ENCODE measurements at places on chromosomes 5 and 9.

GRCh38 chr5:112210430-112211005 is 208.6 kb downstream of the EPB41L4A start:
- peak; percentile 34 for DNase-seq

DNA sequence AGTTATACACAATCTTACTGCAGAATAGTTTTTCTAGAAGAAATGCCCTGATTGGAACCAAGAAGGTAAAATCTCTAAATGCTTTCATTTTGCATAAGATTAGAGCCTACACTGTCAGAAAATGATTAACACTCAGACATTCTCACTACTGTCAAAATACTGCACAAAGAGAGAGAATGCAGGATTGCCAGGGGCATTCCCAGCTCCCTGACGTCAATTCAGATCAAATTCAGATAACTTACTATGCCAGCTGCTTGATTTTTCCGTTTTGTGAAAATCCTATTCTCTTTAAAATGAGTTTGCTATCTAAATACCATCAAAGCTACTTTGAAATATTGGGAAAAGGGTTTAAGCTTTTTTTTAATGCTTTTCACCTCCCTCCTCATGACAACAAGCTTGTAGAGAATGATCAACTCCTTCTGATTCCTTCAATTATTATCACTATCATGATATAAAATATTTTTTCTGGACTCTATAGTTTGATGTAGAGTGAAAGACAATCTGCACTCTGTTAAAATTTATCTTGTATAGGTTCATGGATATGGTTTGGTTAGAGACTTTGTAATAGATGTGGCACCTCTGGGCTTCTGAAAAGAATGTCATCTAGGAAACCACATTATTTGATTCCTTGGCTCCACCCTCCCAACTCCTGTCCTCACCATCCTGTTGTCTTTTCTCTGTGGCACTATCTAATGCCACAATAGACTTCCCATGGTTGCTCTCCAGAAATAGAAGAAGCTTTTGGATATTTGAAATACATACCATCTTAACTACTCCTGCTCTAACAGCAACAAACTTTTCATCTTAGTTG is 407.7 kb downstream of the PDE4D start:
- DNase-seq = no peak

DNA sequence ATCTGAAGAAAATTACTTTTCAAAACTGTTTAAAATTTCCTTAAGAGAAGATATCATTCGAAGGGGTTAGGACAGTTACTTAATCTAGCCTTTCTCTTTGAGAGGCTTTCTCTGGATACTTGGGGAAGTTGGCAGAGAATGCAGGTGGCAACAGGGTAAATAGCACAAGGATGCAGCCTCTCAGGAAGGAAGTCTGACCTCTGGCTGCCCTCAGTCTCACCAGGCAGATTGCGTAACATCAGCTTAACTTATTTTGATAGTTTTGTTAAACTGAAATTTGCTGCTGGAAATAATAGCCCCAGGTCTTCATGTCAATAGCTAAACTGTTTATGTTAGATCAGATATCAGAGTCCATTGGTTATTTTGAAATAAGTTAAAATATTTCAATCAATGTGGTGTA is 20.4 kb downstream of the CCDC192 start:
- DNase-seq = no peak

- DNase-seq = no peak
These were observed 77.4 kb downstream of the ZNF618 start for GRCh38 chr9:113953531-113953930.

DNA sequence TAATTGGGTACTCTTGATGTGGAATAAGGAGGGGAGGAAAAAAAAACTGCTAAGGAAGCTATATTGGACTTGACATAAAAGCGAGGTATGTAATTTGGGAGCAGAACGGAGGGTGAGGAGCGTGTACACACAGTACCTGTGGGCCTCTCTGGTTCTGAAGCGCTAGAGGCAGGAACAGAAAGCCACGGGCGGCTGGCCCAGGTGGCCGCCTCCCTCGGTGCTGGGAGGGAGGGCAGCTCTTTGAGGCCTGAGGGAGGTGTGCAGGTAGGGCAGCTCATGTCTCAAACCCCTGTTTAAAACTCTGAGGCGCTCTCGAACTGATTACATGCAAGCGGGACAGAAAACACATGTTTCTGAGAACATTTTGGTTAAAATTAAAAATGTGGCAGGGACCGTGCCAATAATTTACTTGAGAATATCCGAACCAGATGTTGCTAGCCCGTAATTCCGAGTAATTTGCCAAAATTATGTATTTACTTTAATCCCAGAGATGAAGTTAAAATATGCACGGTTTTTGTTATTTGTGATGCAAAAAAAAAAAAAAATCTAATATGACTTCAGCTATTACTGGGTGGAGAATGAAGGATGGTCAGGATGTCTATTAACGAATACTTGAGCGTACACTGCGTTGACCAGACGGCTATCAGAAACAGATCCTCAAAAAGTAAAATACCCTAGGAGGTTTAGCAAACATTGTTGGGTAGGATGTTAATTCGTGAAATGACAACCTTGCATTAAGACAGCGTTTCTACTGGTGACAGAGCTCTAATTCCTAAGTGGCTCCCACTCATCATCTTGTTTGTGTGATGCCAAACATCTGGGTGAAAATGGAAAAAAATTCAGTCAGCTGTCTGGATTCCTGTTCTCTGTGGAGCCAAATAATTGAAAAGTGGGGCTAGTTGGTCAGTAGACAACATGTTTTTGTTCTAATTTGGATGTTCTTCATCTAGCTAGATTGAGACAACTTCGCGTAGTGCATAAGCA is 24.4 kb upstream of the STC2 start:
- DNase-seq = no peak

- DNase-seq = no peak
These were observed 547.2 kb downstream of the MAT2B start for GRCh38 chr5:164052536-164053093.

DNA sequence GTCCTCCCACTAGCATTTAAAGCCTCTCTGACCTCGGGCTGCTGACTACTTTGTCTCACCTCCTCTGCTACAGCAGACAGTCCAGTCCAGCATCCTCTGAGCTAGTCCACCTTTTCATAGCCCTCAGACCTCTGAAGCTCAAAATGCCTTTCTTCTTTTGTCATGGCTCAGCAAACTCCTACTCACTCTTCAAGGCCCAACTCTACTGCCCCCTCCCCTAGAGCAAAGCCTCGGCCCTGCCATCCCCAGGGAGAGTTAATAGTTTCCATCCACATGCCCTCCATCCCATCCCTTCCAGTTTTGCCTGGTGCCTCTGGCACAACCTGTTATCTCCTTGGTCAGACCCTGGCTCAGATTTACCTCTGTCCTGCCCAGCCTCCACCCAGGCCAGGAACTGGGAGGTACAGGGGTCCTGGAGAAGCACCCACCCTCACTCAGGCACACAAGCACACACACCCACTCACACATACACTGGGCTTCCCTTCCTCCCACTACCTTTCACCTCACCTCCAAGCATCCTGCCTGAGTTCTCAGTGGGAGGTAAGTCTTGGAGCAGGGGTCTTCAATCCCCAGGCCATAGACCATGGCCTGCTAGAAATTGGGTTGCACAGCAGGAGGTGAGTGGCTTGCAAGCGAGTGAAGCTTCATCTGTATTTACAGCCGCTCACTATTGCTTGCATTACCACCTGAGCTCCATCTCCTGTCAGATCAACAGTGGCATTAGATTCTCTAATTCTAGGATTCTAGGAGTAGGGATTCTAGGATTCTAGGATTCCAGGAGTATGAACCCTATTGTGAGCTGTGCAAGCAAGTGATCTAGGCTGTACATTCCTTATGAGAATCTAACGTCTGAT is 18.1 kb downstream of the PDLIM4 start:
- DNase-seq = no peak

DNA sequence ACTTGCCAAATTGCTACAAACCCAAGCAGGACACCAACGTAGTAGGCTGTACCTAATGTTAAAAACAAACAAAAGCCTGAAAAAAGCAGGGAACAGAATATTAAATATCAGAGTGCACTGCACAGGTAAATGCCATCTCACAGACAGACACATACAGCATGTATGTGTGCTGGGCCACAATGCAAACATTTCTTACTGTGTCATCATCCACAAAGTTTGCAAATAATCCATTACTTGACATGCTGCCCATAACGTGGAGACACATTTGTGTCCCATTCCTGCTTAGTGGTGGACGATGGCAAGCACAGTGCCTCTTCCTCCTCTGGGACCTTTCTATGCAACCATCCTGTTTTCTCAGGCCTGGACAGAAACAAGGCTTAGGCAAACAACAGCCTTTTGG is 44.7 kb downstream of the GOLM1 start:
- no peak for DNase-seq

DNA sequence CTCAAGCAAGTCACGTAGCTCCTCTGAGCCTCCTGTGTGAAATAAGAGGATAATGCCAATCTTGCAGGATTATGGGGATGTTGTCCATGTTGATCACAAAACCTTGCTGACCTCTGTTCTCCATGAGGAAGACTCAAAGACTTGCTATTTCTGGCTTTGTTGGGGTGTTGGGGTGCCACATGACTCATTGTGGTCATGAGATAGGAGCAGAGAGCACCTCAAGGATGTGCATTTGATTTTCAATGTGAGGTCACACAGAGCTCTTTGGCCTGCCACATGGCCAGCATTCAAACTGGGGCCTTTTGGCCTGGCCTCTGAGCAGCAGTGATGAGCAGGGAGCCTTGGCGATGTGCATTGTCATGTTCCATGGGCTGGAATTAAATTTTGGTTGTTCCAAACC is 380.3 kb downstream of the GADD45G start:
- DNase-seq = no peak

- no peak for DNase-seq
These were observed 51.1 kb downstream of the BARX1 start for GRCh38 chr9:93903886-93904648.

GRCh38 chr9:126705767-126706697 is 92.3 kb downstream of the LMX1B start:
- peak; percentile 66 for DNase-seq

DNA sequence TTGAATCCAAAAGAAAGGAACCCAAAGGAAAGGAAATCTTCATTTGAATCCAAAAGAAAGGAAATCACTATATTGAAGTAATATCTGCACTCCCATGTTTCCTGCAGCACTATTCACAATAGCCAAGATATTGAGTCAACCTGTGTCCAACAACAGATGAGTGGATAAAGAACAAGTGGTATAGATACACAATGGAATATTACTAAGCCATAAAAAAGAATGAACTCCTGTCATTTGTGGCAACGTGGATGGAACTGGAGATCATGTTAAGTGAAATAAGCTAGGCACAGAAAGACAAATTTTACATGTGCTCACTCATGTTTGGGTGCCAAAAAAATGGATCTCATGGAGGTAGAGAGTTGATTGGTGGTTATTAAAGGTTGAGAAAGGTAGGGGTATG is 57.8 kb upstream of the STOM start:
- no peak for DNase-seq

DNA sequence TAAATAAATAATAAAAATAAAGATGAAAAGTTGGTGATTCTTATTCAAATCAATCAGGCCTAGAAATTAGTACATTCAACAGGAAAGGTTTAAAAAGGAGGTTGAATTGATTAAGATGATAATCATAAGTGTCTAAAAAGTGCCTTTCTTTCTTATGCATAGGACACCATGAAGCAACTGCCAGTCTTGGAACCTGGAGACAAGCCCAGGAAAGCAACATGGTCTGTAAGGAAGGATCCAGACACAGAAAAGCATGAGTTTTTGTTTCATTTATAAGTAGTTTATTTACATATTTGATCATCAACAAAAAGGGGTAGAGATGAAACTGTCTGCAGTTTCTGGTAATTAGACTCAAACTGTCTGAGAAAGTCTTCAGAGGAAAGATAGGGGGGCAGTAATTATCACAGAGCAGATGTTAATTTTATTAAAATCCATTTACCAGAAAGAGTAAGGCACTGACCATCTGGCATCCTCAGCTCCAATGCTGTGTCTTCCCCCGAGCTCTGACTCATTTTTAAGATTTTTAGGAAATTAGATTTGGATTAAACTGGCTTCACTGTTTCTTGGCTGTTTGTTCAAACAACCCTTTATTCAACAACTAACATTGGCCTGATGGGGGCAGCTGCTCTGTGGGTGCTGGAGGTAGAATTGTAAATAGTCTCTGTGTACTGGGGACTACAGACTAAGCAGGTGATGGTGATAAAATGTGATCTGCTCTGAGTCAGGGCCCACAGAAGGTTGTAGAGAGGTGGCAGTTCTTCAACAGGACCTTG is 2.7 kb downstream of the RABEPK start:
- peak; percentile 62 for DNase-seq

GRCh38 chr9:127130661-127131538 is 8.5 kb upstream of the ANGPTL2 start:
- peak; percentile 74 for DNase-seq

GRCh38 chr5:115723220-115723619 is 93.2 kb downstream of the CDO1 start:
- no peak for DNase-seq

DNA sequence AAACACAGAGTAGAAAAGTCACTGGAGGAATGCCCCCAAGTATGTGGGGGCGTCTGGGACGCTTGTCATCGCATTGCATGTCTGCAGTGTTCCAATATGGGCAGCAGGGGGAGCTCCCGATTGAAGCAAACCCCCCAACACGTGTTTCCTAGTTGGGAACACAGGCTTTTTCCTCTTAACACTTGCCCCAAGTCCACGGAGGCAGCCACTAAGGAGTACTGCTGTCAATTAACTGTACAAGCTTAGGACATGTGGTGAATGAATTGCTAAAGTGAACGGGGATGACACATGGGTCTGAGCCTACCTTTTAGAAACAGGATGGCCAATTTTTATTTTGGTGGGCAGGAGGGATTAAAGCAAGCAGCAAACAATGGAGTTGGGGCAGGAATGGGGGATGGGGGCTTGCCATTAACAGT is 2.2 kb downstream of the GABRB2 start:
- peak; percentile 44 for DNase-seq

DNA sequence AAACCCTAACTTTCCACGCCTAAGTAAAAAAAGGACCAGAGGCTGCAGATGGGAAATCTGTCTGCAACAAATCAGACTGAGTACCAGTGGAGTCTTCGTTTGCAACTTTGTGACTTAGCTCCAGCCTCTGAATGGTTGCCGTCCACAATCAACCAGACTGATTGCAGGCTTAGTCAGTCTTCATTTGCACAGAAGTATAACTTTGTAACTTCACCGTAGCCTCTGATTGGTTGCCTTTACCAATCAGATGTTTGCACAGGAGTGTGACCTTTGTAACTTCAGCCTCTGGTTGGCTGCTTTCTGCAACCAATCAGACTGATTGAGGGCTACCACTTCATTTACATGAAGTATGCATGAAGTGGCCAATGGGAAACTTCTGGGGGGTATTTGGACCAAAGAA is 53.7 kb downstream of the TGFBR1 start:
- no peak for DNase-seq

DNA sequence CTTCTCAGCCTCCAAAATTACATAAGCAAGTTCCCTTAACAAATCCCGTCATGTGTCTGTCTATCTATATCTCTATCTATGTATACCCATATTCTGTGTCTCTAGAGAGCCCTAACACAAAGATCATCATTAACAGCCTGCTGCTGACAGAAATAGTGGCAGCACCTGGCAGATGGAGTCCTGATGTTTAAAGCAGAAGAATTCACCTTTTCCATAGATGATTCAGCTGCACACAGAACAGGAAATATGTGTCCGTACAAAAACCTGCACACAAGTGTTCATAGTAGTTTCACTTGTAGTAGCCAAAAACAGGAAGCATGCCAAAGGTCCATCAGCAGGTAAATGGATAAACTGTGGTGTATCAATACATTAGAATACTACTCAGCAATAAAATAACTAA is 45.0 kb upstream of the ACO1 start:
- DNase-seq = no peak

GRCh38 chr5:154373326-154373725 is 72.5 kb upstream of the SAP30L start:
- DNase-seq = no peak

Data from WERI-Rb-1 (cell line).